GM04503 (cell line): ENCODE measurements at places on chromosomes 16 and 17.

DNA sequence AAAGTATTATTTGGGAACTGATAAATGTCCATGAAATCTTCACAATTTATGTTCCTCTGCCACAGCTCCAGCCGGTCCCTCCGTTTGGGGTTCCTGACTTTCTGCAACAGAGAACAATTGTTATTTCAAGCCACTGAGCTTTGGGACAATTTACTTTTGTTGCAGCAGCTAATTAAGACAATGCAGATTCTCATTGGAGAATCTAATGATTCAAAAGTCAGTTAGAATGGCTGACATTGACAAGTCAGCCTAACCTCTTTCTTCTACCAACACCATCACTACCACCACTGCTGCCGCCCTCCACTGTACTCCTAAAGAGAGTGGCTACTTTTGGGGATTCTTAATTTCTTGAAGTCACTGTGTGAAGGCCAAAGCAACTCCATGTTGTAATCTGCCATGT lies 15.0 kb upstream of the HEATR6 start:
- DNase-seq: no peak

- DNase-seq: no peak
These were observed 375.2 kb downstream of the SLC39A11 start for GRCh38 chr17:72717276-72717675.

- DNase-seq: no peak
These were observed 9.4 kb upstream of the SPATA2L start for GRCh38 chr16:89710709-89711564.

- no peak for DNase-seq
These were observed 109.8 kb upstream of the FAM20A start for GRCh38 chr17:68710976-68711375.

- DNase-seq: no peak
These were observed 170.9 kb downstream of the RAB11FIP4 start for GRCh38 chr17:31562376-31562840.

DNA sequence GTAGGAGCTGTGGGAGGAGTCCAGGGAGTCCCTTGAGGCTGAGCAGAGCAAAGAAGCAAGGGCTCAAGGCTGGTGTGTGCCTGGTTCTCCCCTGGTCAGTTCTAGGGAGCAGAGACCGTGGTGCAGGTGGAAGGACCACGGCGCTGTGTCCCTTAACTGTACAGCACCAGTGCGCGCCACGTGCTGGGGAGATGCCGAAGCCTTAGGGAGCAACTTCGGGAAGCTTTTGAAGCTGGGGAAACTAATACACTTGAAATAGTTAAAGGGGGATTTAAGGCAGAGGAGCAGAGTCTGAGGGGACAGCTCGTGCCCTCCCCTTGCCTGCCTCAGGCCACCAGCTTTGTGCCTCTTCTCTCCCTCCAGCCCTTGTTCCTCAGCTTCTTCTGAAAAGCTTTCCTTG lies 27.5 kb downstream of the MINK1 start:
- no peak for DNase-seq

DNA sequence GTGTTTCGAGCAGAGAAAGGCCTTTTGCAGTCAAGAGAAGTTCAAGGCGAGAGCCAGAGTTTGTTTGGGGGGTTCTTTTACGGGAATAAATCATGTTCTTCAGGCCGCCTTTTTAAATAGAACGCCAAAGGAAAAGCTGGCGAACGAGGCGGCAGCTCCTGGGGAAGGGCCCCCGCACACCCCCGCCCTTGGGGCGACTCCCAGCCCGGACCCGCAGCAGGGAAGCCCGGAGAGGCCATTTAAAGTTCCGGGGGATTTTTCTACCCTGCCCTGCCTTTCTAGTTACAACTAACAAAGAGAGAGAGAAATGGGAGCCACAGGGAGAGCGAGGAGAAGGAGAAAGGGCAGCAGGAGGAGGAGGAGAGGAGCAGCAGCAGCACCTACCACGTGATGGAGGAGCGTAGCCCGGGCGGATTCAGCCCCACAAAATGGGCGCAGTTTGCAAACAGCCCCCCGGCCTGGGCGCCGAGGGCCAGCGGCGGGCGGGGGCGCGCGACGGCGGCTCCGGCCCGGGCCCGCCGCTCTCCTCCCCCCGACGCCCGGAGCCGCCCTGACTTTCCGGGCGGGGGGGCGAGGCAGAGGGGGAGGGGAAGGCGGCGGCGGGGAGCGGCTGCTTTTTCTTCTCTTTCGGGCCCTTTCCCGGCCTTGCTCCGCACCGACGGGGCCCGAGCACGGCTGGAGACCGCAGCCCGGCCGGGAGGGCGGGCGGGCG lies 634 bp downstream of the KANSL1 start:
- no peak for DNase-seq

DNA sequence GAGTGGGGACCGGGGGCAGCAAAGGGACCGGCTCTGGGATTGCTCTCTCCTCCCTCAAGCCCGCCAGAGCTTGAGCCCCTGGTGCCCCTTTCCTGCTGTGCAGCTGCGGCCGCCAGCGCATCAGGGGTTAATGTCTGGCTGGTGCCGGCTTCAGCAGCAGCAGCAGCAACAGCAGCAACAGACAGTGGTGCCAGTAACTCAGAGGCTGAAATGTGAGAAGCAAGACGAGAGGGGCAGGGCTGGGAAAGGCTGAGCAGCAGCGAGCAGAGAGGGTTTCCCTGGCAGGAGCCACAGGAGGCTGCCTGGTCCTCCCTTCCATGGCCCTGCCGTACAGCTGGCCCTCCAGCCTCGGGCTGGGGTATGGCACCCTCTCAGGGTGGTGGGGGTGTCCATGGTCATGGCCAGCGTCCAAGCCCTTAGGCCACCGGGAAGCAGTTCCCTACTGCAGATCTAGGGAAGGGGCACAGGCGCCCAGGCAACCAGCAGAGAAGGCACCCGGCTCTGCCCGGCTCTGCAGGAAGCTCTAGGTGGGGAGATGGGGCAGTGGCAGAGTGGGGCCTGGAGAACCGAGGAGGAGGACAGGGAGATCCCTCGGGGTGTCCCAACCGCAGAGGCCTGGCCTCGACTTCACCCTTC lies 21.1 kb upstream of the TFAP4 start:
- no peak for DNase-seq

DNA sequence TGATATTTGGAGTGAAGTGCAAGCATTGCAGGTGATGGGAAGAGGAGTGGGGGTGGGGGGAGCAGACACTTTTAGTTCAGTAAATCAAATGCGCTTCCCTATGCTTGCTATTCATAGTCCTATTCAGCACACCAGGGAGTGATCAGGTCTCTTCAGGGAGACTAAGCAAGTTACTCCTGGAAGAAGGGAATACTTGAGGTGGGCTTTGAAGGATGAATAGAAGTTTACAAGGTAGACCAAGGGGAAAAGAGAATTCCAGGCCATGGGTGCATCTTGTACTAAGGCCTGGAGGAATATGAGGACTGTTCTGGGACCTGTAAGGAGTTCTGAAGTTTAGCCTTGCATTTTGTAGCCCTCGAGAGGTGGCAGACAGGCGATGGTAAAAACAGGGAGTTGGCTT lies 40.1 kb upstream of the LGALS9 start:
- DNase-seq: no peak

DNA sequence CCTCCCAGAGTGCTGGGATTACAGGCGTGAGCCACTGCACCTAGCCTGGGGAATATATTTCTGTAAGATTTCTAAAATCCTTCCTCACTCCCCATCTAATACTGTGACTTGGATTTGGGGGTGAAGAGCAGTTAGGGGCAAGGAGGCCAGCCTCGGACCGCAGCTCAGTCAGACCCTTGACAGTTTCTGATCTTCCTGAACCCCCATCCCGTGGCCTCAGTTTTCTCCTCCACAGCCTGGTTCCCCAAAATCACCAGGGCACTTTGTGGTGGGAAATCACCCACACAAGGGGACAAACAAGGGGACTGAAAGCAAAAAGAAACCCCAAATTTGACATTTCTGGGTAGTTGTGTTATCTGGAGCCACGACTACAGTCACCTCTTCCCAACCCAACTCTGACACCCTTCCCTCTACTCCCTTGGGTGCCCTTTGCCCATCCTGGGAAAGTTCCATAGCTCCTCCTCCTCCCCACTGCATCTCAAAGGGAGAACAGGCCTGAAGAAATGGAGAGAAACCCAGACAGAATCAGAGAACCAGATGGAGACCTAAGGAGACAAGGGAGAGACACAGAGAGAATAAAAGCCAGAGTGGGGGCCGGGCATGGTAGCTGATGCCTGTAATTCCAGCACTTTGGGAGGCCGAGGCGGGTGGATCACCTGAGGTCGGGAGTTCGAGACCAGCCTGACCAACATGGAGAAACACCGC lies 2.8 kb upstream of the STAT5A start:
- DNase-seq: no peak

- no peak for DNase-seq
These were observed 49.6 kb upstream of the AMZ2 start for GRCh38 chr17:68197997-68198930.

GRCh38 chr16:69328854-69329316 lies 1.5 kb downstream of the PDF start:
- DNase-seq: no peak

- DNase-seq: no peak
These were observed 64.1 kb downstream of the NF1 start for GRCh38 chr17:31158746-31159377.

- DNase-seq: no peak
These were observed 25.6 kb downstream of the PIEZO1 start for GRCh38 chr16:88759245-88759975.

DNA sequence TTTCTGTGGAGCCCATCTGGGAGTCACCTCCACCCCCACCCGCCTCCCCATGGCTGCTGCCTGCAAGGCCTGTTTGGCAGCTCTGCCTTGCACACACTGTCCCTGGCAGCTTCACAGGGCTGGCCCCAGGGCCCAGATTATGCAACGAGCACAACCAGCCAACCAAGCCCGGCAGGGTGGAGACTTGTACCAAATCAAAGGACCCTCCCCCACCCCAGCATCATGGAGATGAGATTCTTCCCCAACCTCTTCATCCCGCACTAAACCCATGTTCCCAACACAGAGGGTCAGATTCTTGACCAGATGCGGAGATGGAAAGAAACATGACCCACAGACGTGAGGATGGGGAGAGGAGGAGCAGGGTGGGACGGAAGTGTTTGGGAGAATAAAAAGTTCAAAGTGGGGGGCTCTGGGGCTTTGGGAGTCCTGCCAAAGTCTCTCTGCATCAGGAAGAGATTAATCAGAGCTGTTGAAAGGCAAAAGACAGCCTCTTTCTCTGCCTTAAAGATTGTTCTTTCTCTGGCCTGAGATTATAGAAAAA lies 3.8 kb downstream of the SMARCD2 start:
- DNase-seq: peak; percentile 48

GRCh38 chr16:3716831-3717234 lies 491 bp downstream of the TRAP1 start:
- no peak for DNase-seq

GRCh38 chr16:46891910-46892309 lies 7.7 kb downstream of the GPT2 start:
- no peak for DNase-seq

- no peak for DNase-seq
These were observed at the start of gene TEX14 for GRCh38 chr17:58691701-58692238. Gene TEX14 (minus strand): TSS chr17:58692045. CDS start chr17:58652001, 40,044 bp downstream.

DNA sequence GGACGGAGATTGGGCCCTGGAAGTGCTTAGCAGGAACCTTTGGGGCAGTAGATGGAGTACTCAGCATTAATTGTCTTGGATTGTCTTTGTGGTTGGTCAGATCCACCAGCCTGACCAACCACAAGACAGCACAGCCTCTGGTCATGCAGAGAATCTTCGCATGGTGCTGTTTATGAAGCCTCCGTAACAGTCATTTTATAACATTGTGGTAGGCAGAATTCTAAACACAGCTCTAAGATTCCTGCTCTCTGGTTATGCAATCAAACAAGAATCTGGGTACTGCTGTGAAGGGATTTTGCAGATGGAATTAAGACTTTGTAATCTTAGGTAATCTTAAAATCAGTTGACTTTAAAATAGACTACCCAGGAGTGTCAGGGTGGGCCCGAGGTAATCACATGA lies 312.2 kb upstream of the GOT2 start:
- DNase-seq: peak; percentile 71

- DNase-seq: no peak
These were observed 1.6 kb downstream of the CHD9 start for GRCh38 chr16:53056392-53056881.

DNA sequence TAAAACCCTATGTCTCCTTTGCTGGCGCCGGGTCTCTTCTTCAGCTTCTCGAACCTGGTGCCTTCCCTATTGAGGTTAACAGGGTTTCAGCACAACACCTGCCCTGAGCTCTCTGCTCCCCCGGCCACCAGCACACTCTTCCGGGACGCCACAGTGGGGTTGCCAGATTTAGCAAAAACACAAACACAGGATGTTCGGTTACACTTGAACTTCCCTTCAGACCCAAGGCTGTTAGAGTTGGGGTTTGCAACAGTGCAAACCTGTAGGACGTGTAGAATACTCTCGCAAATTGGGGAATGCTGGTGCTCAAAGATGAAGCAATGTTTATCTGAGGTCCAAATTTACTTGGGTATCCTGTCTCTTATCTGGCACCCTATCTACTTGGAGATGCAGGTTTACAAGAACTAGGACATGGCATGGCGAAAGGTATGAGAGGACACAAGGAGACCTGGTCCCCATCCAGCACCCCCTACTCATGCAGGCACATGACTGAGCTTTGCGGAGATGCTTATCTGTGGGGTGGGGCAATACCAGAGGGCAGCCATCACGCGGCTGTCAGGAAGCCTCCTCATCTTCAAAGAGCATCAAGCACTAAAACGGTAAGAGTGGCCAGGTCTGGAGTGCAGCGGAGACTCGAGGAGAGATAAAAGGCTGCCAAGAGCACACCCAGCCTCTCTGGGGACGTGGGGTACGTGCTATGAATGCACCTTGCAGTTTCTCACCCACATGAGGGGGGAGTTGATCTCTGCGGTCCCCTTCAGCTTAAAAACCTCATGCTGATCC lies 52.8 kb downstream of the SDK2 start:
- DNase-seq: no peak

DNA sequence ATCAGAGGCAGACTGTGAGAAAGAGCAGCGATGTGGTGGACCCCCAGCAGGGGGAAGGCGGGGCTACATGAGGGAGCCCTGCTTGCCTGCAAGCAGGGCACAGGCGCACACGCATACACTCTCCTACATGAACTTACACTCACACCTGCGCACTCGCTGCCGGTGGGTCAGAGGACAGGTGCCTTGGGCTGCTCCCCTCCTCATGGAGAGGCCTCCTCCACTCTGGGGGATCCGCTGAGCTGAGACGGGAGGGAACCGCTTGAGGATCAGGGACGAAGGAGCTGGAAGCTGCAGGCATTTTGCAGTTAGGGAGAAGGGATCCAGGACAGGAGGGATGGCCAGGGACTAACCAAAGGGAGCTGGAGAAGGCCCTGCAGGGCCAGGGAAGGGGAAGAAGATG lies 14.2 kb downstream of the OSBPL7 start:
- no peak for DNase-seq

DNA sequence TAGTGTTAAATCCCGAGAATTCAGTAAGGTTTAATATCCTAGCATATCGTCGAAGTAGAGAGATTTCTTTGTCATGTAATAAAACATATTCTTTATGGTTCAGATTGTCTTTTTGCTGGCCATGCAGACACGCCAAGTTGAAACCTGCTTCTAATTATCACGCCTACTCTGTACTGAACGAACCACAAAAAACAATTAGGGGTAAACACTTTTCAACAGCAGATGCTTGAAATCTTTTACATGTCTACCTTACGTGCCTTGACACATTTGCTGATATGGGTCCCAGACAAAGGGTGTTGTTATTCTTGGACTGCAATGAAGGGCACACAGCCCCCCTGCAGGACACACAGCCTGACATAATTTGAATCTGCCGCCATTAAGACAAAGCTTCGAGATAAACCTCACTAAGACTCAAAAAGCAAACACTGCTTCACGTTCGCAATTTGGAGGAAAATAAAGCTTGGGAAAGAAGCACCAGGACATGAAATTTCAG lies 13.3 kb downstream of the WIPI1 start:
- no peak for DNase-seq

- no peak for DNase-seq
These were observed 14.5 kb downstream of the C17orf100 start for GRCh38 chr17:6666077-6666521.
